ENCODE measurements at places on chromosomes 13 and 19. TPM values are rescaled to one million over a fixed set of nuclear protein-coding genes. Genes with fewer than 3 reads are reported as not detected.

CYSLTR2 gene
- total RNA-seq, result not detected

IL12RB1 gene
- not detected for total RNA-seq

GFY gene
- 2.6 TPM for total RNA-seq

ZNF681 gene
- total RNA-seq, result not detected

DGKH gene
- total RNA-seq, result 9.2 TPM

FREM2 gene
- 0.05 TPM for total RNA-seq

ZNF90 gene
- not detected for total RNA-seq

CEACAM8 gene
- not detected for total RNA-seq

FCGBP gene
- total RNA-seq, result 5.7 TPM

KIR2DL4 gene
- not detected for total RNA-seq

STAP2 gene
- 2.1 TPM for total RNA-seq

PRRG2 gene
- 6.2 TPM for total RNA-seq

ZNF324B gene
- 9.4 TPM for total RNA-seq

DNA sequence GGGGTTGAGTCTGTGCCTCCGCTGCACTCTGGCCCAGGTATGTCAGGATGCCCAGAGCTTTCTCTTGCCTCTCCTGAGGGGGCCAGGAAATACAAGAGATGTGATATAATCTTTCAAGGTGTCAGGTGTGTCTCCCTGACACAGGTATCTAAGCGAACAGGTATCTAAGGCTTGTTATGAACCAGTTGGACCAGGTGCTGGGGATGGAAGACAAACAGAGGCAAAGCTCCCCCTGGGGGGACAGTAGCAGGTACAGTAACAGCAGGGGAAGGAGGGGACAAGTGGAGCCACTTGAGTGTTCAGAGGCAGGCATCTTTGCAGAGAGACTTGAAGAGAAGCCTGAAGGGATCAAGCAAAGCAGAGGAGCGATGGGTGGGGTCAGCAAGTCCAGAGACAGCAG is 2.6 kb downstream of the LENG1 start:
- H3K27me3 ChIP-seq, result no peaks in the 10 kb centered on the region
- H3K4me1 ChIP-seq, result peaks cover 30% of the 10 kb centered on the region
- peaks cover 47% of the 10 kb centered on the region for H3K36me3 ChIP-seq
- no peak overlapping the region for H3K4me3 ChIP-seq

DNA sequence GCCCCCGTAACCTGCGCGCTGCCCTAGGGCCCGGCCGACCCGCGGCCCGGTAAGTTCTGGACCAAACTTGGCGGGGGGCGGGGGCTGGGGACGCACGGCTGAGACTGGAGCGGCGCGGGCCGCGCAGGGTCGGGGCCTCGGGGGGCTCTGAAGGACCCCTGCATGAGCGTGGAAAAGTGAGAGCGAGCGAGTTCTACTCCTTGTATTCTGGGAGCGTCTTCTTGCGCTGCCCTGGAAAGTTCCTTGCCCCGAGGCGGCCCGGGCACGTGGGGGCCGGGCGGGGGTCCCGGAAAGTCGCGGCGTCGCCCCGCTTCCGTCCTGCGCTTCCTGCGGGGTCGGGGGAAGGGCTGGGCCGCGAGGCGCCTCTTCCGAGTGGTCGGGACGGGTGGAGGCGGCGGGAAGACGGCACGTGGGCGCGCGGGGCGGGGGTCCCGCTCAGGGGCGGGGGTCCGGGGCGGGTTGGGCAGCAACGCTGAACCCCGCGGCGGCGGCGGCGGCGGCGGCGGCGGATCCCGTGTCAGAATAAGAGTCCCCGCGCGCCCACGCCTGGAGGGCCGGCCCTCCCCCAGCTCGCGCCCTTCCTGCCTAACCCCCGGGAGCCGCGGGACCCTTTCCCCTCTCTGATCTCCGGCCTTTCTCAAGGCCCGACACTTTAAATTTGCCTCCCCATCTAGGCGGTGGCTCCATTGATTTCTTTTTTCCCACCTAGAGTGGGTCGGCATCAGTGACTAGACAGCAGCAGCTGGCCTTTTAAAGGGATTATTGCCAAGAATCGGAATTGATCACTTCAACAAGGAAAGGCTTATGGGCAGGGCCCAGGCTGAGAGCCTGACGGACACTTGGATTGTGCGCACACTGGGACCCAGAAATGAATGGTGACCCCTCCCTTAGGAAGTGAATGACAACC is 749 bp downstream of the GATAD2A start:
- H3K36me3 ChIP-seq, result no peaks in the 10 kb centered on the region
- no peaks in the 10 kb centered on the region for H3K27me3 ChIP-seq
- peak overlapping the region; percentile 81 for H3K27ac ChIP-seq
- peak overlapping the region; percentile 56 for H3K4me3 ChIP-seq
- no peak for DNase-seq

DNA sequence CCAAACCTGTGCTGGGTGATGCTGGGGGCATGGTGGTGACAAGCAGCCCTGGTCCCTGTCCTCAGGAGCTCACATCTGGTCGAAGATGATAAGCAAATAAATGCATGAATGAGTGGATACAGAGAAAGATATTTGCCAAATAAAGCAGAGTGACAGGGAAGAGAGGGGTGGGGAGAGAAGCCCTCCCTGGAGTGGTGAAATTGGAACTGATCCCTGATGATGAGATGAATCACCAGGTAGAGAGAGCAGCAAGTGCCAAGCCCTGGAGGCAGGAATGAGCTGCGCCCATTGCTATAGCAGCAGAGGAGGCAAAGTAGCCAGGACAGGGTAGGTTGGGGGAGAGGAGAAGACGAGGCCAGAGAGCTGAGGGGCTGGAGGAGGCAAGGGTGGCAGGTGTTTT is 13.7 kb downstream of the FXYD5 start:
- H3K4me3 ChIP-seq, result no peak overlapping the region
- no peak for DNase-seq
- H3K27me3 ChIP-seq, result no peaks in the 10 kb centered on the region
- no peak overlapping the region for H3K27ac ChIP-seq
- peaks cover 60% of the 10 kb centered on the region for H3K4me1 ChIP-seq

DNA sequence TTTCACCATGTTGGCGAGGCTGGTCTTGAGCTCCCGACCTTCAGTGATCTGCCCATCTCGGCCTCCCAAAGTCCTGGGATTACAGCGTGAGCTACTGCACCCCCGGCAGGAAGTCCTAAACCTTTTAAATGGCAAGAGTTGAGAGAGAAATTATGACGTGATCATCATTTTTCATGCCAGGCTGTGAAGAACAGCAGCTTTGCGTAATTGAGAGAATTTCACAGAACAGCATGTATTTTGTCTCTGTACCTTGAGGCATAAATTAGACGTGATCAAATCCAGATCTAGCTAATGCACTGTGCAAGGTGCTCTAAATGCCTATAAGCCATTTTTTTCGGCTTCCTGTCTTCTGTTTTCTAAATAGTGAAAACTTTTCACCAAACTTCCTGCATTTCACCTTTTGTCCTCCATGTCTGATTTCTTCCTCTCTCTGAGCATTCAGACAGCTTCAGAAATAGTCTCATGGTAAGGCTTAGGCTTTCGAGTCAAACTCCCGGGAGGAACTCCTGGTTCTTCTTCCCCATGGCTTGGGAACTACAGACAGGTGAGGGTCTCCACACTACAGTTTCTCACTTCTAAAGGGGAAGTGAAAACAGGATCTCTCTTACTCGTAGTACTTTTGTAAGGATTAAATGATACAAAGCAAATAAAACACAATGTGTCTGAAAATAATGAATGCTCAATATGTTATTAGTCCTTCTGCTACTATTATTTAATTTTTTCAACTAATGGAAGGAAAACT is 51.0 kb downstream of the WDFY2 start:
- no peaks in the 10 kb centered on the region for H3K36me3 ChIP-seq
- DNase-seq, result no peak
- no peaks in the 10 kb centered on the region for H3K27me3 ChIP-seq

DNA sequence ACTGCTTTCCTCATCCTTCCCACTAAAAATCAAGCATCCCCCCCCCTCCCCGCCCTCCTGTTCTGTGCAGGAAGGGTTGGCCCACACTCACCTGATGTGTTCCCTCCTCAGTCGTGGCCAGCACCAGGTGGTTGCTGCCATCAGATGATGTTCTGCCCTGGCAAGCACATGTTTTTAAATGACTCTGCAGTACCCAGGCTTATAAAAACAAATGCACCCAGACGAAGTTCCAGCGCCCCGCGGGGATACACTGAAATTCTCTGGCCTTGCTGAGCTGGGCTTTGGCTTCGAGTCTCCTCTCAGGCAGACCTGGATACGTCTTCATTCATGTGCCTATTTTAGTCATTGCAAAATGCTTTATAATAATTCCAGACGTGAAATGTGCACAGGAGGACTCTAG is 316.3 kb downstream of the DLEU7 start:
- no peak overlapping the region for H3K4me3 ChIP-seq
- no peak overlapping the region for H3K27ac ChIP-seq
- no peaks in the 10 kb centered on the region for H3K27me3 ChIP-seq
- peaks cover 29% of the 10 kb centered on the region for H3K4me1 ChIP-seq
- no peak for DNase-seq

- peaks cover 5% of the 10 kb centered on the region for H3K4me1 ChIP-seq
- peak overlapping the region; percentile 84 for H3K4me3 ChIP-seq
- H3K36me3 ChIP-seq, result no peaks in the 10 kb centered on the region
- peak overlapping the region; percentile 69 for H3K27ac ChIP-seq
- no peaks in the 10 kb centered on the region for H3K27me3 ChIP-seq
These were observed 256 bp downstream of the MICOS13 start for GRCh38 chr19:5680084-5680436.

DNA sequence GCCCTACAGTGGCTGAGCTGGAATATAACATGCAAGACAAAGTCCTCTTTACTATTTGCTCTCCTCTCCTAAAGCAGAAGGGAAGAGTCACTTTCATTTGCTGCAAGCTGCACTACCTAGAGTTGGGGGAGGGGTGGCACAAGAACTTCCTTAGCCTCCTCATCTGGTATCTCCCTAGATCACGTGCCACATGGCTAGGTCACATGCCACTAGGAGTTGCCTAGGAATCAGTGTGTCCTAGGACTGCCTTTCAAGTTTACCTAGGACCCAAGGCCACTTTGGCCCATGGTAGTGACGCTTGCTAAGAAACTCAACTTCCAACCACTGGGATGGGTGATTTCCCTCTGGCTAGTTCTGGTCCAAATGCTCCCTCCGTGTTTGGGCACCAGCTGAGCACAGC is 625.2 kb downstream of the DIAPH3 start:
- no peak overlapping the region for H3K4me3 ChIP-seq
- H3K36me3 ChIP-seq, result no peaks in the 10 kb centered on the region
- no peaks in the 10 kb centered on the region for H3K27me3 ChIP-seq

DNA sequence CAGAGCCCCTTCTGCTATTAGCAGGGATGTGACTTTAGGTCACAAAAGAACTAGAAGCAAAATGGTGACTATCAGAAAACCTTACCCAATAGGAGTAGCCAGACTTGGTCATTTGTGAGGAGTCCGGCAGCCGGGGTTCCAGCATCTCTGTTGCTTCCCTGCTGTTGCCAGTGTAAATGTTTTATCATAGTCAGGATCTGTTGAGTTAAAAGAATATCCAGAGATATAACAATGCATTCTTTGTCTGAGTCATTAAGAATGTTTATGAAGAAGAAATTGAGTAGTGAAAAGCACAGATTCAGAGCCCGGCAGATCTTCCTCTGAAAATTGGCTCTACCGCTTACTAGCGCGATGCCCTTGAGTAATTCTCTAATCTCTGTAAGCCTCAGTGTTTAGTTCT is 84.2 kb downstream of the COL4A2 start:
- DNase-seq, result no peak
- no peaks in the 10 kb centered on the region for H3K36me3 ChIP-seq
- no peak overlapping the region for H3K27ac ChIP-seq
- H3K27me3 ChIP-seq, result no peaks in the 10 kb centered on the region

GRCh38 chr19:45676851-45677263 is 8.8 kb downstream of the GIPR start:
- peaks cover 33% of the 10 kb centered on the region for H3K4me1 ChIP-seq
- H3K27me3 ChIP-seq, result no peaks in the 10 kb centered on the region
- H3K4me3 ChIP-seq, result peak overlapping the region; percentile 75
- no peaks in the 10 kb centered on the region for H3K36me3 ChIP-seq

DNA sequence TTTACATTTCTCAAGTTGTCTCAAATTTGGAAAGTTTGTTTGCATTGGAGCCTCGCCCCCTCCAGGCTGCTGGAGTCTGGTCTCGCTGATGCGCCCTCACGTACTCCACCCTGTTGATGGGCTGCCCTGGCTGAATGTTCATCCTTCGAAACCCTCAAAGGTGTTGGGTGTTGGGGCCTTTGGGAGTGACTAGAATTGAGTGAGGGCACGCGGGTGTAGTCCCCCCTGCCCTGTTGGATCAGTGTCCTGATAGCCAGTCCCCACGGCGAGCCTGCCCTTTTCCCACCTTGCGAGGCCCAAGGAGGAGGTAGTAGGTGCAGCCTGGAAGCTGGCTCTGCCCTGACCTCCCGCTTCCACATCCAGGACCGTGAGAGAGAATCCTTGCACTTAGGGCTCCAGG is 14.8 kb downstream of the TFDP1 start:
- H3K4me3 ChIP-seq, result no peak overlapping the region
- no peaks in the 10 kb centered on the region for H3K4me1 ChIP-seq
- DNase-seq, result no peak
- H3K27me3 ChIP-seq, result no peaks in the 10 kb centered on the region

DNA sequence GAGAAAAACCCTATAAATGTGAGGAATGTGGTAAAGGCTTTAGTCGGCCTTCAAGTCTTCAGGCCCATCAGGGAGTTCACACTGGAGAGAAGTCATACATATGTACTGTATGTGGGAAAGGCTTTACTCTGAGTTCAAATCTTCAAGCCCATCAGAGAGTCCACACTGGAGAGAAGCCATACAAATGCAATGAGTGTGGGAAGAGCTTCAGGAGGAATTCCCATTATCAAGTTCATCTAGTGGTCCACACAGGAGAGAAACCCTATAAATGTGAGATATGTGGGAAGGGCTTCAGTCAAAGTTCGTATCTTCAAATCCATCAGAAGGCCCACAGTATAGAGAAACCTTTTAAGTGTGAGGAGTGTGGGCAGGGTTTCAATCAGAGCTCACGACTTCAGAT is 11.7 kb downstream of the ZNF226 start:
- H3K27me3 ChIP-seq, result no peaks in the 10 kb centered on the region
- no peak for DNase-seq
- no peaks in the 10 kb centered on the region for H3K4me1 ChIP-seq
- H3K27ac ChIP-seq, result no peak overlapping the region

DNA sequence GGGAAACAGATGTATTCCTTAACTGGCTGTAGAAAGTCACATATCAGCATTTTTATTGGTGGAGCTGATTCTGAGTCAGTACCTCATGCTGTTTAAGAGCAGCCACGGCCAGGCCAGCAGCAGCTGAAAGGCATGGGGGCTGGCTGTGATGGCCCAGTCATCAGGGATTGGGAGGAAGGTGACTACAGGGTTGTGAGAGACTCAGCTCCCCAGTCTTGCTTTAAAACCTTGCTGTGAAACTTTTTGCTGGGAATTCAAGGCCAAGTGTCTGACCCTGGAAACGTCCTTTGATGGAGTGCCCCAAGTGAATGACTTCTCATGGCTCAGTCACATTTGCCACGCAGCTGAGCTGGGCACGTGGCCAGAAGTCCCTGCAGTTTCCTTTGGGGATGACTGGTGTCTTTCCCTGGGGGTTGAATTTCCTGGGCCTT is 39.1 kb upstream of the RNF113B start:
- H3K36me3 ChIP-seq, result no peaks in the 10 kb centered on the region
- peaks cover 27% of the 10 kb centered on the region for H3K4me1 ChIP-seq
- DNase-seq, result peak; percentile 33
